CD8-positive, alpha-beta T cell (primary cell): ENCODE measurements at places on chromosomes 12 and 14. TPM values are rescaled to one million over a fixed set of nuclear protein-coding genes. Genes with fewer than 3 reads are reported as not detected.

OTOGL gene
- not detected for total RNA-seq

PSMC1 gene
- total RNA-seq, result 85.0 TPM

GLT8D2 gene
- total RNA-seq, result 0.17 TPM

ARID4A gene
- 80.7 TPM for total RNA-seq

KRT3 gene
- not detected for total RNA-seq

TPPP2 gene
- total RNA-seq, result not detected

SERPINA4 gene
- total RNA-seq, result not detected

ENDOU gene
- not detected for total RNA-seq

PLEKHG7 gene
- total RNA-seq, result not detected

SLC5A8 gene
- not detected for total RNA-seq

RPL10L gene
- total RNA-seq, result not detected

LUM gene
- total RNA-seq, result not detected

FOXA1 gene
- not detected for total RNA-seq

TRHDE gene
- total RNA-seq, result not detected

GABARAPL1 gene
- total RNA-seq, result 377 TPM

SMCO2 gene
- total RNA-seq, result not detected

SCNN1A gene
- total RNA-seq, result 0.50 TPM

LPAR5 gene
- 5.8 TPM for total RNA-seq

TEAD4 gene
- total RNA-seq, result not detected

KLHL33 gene
- total RNA-seq, result 0.19 TPM

LRTM2 gene
- total RNA-seq, result not detected

TROAP gene
- 0.72 TPM for total RNA-seq

PIWIL1 gene
- total RNA-seq, result not detected

ATL1 gene
- total RNA-seq, result 1.4 TPM

IL22 gene
- not detected for total RNA-seq

ITGB7 gene
- total RNA-seq, result 107 TPM

TSHR gene
- not detected for total RNA-seq

KLRK1 gene
- total RNA-seq, result 242 TPM

GALC gene
- total RNA-seq, result 14.9 TPM

AMN gene
- total RNA-seq, result 4.3 TPM

C12orf43 gene
- total RNA-seq, result 21.4 TPM

ANKRD33 gene
- total RNA-seq, result not detected
